NCI-H1105 (cell line): ENCODE measurements at places on chromosomes 12 and 14.
A peak's percentile ranks its signal among the peaks of the same experiment; 100 is the strongest.

- no peak for DNase-seq
Observed at GRCh38 chr12:31317471-31318395, 8.2 kb downstream of the SINHCAF start.

DNA sequence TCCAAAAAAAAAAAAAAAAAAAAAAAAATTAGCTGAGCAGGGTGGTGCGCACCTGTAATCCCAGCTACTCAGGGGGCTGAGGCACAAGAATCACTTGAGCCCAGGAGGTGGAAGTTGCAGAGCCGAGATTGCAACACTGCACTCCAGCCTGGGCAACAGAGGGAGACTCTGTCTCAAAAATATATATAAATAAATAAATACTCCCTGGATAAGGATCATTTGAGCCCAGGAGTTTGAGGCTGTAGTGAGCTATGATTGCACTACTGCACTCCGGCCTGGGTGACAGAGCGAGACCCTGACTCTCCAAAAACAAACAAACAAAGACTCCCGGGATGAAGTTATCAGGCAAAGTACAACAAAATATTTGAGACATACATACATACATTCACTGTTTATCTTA, 3.3 kb upstream of the NAA25 start:
- no peak for DNase-seq

GRCh38 chr14:64501411-64502171, 2.0 kb downstream of the ZBTB25 start:
- DNase-seq = no peak

GRCh38 chr12:54824402-54824801, 29.9 kb upstream of the MUCL1 start:
- no peak for DNase-seq

DNA sequence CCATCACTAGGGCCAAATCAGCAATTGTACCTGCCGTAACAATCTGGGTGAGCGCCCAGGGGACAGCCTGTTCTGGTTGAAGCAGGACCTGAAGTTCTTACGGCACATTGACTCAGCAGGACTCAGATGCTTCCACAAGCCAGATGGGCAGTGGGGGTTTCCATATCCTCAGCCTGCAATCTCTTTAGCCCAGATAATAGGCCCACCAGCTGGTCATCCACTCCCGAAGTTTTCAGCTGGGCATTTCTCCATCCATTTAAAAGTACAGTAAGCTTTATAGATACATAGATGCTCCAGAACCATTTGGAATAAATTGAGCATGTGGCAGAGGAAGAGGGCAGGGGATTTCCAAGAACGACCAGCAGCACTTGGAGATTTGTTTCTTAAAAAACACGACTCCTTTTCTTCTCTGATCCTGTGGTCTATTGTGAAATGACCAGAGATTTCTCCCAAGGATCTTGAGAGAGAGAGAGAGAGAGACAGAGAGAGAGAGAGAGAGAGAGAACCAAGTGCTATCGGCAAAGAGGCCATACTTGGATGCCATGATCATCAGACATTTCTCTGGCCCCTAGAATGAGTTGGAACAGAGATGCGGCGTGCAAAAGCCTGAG, 74.8 kb upstream of the PLXNC1 start:
- no peak for DNase-seq

DNA sequence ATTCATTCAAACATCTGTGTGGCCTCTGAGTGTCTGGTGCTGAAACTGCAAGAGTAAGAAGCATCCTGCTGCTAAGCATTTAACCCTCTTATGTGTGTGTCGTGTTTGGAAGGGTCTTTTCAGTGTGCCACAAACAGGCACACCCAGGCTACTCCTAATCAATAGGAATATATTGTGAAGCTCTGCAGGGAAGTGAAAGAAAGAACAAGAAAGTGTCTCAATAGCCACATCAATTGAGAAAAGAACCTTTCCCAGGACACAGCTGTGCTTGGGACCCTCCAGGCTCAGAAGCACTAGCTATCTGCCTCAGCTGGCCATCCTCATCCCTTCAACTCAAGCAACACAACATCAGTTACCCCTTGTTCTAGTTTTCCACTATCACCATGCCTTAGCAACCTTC, 13.4 kb upstream of the KRAS start:
- DNase-seq = no peak

GRCh38 chr14:21053184-21054122, 4.2 kb upstream of the RNASE8 start:
- DNase-seq = no peak

DNA sequence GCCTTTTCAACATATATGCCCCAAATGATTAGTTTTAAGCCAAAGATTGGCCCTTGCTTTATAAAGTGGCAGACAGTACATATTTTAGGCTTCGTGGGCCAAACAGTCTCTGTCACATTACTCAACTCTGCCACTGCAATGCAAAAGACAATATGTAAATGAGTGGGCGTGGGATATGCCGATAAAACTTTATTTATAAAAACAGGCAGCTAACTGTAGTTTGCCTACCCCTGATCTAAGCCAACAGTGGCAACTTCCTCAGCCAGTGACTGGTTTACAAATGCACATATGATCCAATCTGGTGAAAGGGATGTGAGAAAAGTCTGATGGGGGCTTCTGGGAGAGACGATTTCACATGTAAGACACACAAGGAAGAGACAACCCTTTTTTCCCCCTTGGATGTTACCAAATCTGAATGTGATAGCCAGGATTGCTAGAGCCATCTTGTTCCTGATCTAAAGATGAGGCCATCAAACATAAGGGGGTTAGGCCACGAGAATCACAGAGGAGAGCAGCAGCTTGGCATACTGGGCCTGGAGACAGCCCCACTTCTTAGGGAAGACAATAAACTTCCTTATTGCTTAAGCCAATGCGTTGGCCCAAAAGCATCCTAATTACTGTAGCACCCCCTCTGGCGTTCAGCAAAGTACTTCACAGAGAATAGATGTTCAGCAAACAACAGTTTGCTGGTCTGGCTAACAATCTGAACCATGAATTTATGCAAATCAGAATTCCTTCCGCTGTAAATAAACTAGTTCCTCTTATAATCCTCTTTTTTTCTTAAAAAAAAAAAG, 75.2 kb upstream of the TMCC3 start:
- no peak for DNase-seq

DNA sequence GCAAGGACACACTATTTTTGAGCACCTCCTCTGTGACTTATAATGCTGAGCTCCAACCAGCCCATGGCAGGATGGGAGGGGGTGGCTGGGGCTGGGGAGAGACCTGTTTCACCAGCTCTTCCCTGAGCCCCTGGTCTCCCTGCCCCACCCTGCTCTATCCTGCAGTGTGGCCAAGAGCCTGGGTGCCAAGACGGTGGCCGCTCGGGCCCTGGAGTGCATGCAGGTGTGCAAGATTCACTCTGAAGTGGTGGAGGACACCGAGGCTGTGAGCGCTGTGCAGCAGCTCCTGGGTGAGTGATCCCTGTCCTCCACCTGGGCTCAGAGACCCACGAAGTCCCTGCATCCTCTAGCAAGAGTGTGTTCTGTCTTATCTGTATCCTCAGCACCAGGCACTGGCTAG, 14.4 kb downstream of the SDSL start:
- DNase-seq = no peak

DNA sequence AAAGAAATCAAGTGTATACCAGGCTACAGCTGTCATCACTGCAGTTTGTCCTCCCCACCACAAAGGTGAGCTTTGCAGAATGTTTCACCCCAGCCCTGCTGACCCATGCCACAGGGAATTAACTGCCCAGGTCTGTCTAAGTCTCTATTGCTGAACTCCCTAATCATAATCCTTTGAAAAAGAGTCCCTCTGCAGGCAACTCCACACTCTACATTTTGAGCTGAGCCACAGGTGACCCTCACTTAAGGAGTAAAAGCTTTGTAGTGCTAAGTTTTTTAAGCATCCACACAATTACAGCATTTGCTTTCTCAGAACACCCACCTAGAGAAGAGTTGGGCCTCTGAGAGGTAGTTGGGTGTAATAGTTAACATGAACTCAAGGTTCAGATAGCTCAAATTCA, 90.0 kb downstream of the C12orf50 start:
- DNase-seq = no peak

- DNase-seq = no peak
Observed at GRCh38 chr12:67666605-67667004, 18.1 kb downstream of the DYRK2 start.

GRCh38 chr14:54730156-54730961, 163.4 kb downstream of the SAMD4A start:
- DNase-seq = no peak

GRCh38 chr14:99981806-99982205, 83.4 kb upstream of the EVL start:
- no peak for DNase-seq

- no peak for DNase-seq
Observed at GRCh38 chr12:79932357-79932756, 2.5 kb downstream of the PPP1R12A start.

DNA sequence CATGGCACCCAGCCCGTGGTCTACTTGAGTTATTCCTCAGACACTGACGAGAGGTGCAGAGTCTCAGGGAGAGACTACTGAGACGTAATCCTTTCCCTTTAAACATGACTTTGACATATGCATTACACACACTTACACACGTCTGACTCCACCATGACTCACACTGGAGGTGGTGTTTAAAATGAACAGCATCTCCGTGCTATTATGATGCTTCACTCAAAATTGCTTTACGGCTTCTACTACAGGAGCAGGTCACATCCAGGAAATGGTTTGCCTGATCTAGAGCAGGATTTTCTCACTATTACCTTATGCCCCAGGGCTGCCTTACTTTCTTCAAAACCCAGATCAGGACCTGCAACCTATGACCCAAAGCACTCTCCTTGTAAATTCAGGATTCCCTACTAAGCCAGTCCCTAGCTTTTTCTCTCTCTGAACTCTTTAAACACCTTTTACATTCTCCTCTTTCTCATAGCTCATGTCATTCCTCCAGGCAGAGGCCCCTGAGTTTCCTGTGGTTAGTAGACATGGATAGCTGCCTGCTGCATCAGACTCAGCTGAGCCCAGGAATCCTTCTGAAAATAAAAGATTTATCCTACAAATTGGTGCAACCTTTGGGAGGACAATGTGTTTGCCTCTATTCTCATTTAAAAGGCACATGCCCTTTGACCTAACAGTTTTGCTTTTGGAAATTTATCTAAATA, 31.2 kb downstream of the TMCC3 start:
- no peak for DNase-seq

DNA sequence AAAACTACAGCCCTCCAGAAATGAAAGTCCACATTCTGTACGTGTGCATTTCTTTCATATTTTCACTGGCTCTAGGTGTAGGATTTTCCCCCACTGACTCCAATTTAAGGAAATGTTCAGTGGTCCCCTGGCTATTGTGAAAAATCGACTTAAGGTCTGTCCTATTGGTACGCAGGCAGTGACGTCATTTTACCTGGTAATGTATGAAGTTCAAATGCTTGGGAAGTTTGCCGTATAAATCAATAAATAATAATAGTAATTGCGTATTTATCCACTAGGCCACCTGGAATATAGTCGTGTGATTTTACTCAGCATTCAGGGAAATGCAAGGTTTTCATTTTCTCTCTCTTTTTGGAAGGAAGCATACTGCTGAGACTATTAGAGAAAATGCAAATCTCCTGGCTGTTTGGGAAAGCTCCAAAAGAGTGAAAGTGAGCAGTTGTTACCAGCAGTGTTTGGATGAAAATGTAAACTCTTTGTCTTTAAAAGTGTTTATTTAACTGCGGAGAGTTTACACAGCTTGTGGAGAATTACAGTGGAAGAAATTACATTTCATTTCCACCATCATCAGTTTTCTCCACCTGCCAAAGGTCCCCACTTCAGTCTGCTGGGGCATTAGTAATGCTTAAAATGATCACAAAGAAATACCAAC, 107.0 kb downstream of the EXOC5 start:
- DNase-seq = peak; percentile 17

DNA sequence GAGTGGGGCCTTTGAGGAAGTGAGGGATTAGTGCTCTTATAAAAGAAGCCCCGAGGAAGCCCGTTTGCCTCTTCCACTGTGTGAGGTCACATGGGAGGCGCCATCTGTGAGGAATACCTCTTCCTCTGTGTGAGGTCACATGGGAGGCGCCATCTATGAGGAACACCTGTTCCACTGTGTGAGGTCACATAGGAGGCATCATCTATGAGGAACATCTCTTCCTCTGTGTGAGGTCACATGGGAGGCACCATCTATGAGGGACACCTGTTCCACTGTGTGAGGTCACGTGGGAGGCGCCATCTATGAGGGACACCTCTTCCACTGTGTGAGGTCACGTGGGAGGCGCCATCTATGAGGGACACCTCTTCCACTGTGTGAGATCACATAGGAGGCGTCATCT, 69.7 kb downstream of the SLC24A4 start:
- DNase-seq = no peak

DNA sequence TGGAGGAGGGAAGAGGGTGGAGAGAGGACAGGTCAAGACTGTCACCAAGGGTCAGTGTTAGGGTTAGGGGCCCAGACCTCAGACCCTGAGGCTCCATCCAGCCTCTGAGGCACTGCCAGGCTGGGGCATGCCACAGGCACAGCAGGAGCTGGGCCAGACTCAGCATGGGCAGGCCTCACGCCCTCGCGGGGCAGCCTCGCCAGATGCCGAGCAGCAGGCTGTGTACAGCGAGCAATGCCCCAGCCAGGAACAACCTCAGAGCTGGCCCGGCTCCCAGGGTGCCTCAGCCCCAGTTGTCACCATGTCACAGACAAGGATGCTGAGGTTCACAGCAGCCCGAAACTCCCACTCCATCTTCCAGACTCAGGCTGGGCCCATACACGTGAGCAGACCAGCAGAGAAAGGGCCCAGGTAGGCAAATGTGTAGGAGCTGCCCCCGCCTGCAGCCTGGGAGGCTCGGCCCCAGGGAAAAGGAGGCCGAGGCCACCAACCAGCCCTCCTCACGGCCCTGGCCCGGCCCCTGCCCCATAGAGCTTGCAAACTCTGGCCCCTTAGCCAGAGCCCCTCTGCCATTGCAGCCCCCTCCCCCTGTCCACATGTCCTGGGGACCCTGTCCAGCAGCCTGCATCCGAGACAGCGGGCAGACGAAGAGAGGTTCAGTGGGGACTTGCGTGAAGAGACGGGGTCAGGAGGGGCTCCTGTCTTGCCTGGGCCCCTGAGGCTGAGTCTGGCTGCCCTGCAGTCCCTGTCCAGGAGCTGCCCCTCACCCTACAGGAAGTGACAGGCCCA, 7.5 kb downstream of the C14orf180 start:
- DNase-seq = no peak

DNA sequence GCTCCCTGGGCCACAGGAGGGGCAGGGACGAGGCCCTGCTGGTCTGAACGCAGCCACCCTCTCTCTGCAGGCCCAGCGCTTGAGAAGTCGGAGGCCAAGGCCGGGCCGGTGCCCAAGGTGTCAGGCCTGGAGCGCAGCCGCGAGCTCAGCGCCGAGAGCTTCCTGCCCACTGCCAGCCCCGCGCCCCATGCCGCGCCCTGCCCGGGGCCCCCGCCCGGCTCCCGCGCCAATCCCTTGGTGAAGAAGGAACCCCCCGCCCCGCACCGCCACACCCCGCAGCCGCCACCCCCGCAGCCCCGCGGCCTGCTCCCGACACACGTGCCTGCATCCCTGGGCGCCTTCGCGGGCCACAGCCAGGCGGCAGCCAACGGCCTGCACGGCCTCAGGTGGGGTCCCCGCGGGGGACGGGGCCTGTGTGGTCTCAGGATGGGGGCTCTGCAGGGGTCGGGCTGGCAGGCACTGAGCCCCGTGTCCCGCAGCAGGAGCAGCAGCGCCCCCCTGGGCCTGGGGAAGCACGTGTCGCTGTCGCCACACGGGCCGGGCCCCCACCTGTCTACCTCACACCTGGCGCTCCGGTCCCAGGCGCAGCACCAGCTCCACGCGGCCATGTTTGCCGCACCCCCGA, 40.4 kb downstream of the LRCOL1 start:
- DNase-seq = no peak
